ENCODE measurements at places on chromosomes 2 and 18.
A peak's percentile ranks its signal among the peaks of the same experiment; 100 is the strongest.

- peak; percentile 86 for DNase-seq
Observed at GRCh38 chr2:14635391-14635871, 2.9 kb downstream of the LRATD1 start.

DNA sequence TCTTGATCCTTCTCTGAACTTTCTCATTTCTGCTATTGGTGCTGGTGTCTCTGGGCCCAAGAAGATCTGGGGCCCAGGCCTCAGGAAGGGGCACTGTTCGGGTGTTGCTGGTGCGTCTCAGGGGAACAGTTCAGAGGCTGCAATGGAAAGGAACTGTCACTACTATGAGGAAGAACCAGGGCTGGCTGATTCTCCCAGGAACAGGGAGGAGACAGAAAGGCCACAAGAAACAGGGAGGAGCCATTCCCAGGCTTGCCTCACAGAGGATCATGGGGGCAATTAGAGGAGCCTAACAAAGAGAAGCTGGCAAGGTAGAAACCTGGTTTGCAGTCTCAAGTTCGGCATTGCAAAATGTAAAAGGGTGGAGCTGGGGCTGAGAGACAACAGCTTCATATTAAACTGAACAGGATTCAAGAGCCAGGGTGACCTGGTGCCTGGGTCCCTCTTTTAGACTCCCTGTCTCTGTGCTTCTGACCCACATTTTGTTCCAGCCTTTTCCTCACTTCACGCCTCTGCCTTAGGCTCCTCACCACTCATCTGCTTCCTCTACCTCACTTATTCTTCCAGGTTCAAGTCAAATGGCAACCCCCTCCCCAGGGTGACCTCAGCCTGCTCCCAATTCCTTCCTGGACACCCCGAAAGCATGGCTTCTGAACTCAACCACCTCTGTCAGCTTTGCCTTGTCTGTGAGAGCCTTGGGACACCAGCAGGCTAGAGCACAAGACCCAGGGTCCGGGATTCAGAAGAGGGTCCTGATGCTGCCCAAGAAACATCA, 58.4 kb downstream of the GYPC start:
- no peak for DNase-seq

- peak; percentile 52 for DNase-seq
Observed at GRCh38 chr18:33123862-33124518, 316.5 kb downstream of the CCDC178 start.

DNA sequence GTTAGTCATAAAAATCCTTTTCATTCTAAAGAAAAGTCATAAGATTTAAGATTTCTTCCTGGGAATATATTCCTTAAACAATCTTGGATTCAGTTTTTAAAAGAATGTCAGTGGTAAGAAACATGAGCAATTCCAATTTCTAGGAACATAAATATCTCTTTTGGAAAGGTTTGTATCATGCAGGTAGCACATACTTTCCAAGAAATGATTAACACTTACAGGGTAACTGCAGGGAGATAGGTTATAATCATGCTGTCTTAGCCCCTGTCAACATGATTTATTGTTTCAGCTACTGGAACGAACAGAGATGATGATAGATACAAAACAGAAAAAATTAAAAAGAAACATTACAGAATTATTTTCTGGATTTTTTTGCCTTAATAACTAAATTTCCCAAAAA, 1537.7 kb downstream of the LRP1B start:
- no peak for DNase-seq

GRCh38 chr2:176415174-176415895, 146.1 kb downstream of the MTX2 start:
- DNase-seq = no peak

DNA sequence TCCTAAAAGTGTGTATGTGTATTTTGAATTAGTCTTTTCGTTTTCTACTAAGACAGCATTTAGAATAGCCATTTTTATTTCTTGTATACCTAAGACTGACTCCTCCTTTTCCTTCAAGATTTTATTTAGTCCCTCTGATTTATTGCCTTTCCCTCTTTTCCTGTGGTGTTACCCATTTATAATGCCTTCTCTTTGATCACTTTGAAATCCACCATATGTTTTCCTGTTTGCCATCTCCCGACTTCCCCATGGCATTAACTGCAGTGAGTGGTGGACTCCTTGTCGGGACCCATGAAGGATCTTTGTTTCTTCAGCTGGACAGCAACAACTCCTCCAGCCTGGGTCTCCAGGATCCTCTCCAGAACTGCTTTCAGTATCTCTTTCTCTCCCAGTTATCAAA, 160.7 kb downstream of the CSRNP3 start:
- no peak for DNase-seq

DNA sequence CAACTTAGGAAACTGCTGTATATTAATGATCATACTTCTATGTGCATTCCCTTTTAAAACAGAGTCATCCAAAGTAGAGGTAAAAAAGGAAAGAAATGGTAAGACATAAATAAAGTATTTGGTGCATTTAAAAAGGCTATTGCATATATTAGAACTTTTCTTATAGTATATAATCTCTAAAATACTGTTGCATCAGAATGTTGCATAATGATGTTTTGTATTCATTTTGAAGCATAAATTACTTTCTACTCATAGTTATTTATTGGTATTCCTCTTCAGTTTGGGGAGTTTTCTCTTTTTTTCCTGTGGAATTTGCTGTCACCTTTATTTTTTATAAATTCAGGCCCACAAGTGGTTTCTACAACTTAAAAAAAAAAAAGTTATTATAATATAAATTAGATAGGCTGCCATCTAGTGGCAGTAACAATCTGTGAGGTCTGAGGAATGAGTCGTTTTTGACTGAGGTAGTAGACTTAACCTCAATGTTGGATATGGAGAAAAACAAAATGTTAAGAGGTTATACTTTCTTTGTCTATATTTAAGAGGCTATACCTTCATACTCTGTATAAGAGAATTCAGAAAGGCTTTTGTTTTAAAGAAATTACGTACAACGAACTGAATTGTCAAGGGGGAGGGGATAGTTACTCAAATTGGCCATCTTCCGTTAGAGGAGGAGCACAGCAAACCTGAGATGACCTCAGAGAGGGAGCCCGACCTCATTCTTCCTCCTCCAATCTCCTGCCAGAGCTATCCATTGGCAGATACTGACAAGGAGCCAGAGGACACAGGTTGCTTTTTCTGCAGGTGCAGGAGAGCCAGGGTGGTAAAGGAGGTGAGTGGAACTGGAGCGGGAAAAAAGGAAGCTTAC, 23.8 kb downstream of the ANKAR start:
- DNase-seq = no peak

GRCh38 chr2:241288324-241288888, 27.1 kb downstream of the HDLBP start:
- no peak for DNase-seq

- no peak for DNase-seq
Observed at GRCh38 chr2:30930716-30931115, 123.5 kb upstream of the CAPN13 start.

GRCh38 chr2:20755132-20755800, 67.6 kb downstream of the LDAH start:
- no peak for DNase-seq

DNA sequence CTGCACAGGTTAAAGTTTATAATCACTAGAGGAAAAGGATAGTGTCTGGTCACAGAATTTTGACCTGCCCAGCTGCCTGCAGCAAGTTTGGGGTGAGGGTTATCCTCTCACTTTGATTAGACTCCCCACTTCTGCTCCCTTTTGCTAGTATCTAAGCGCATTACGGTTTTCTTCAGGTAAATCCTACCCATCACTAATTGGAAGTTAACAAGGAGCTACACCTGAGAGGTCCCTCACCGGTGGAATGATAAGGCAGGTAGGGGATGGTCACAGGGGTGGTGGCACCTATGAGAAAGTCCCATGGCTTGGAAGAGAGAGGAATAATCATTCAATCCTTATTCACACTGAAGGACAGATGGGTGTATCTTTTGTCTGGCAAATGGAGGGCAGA, 7.6 kb downstream of the BCL2 start:
- no peak for DNase-seq

- DNase-seq = no peak
Observed at GRCh38 chr2:62641410-62641843, 64.1 kb upstream of the EHBP1 start.

DNA sequence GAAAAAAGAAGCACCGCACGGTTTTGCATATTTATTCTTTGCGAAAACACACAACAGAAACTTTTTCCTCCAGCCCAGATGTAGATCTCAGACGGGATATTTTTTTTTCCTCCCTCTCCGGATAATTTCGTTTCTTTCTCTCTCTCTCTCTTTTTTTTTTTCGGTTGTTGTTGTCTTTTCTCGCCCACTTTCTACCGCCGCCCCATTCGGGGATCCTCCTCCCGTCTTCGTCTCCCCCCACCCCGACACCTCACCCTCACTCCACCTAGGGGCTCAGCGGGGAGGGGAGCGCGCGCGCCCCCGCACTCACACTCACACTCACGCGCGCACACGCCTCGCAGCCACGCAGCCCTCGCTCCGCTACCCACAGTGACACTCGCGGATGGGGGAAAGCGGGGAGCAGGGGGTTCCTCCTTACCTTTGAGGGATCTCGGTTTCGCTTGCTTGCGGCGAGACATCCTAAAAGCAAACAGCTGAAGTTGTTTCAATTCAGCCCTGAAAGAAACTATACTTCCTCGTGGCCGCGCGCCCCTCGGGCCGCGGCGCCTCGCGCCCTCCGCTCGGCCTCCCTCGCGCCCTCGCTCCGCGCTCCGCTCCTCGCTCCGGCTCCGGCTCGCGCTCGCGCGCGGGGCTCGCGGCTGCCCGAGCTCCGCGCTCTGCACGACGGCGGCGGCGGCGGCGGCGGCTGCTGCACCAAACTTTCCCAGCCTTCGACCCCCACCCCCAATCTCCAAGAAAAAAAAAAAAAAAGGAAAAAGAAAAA, 1.3 kb downstream of the ZNF521 start:
- no peak for DNase-seq

- no peak for DNase-seq
Observed at GRCh38 chr2:57407772-57408201, 638.8 kb upstream of the VRK2 start.

DNA sequence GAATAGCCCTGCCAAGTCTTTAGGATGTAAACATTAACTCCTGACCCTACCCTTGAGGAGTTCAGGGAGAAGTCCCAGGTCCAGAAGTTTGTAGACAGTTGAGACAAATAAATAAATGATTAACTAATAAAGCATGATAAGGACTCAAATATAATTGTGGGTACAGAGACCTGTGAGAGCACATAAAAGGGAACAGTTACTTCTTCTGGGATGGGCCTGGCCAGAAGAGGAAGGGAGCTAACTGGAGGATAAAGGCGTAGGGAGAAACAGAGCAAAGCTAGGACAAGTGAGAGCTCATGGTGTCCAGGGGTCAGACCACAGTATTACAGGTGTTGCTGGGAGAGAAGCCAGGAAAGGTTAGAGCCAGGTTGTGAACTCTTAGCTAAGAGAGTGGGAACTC, 3.0 kb downstream of the LCLAT1 start:
- DNase-seq = no peak

DNA sequence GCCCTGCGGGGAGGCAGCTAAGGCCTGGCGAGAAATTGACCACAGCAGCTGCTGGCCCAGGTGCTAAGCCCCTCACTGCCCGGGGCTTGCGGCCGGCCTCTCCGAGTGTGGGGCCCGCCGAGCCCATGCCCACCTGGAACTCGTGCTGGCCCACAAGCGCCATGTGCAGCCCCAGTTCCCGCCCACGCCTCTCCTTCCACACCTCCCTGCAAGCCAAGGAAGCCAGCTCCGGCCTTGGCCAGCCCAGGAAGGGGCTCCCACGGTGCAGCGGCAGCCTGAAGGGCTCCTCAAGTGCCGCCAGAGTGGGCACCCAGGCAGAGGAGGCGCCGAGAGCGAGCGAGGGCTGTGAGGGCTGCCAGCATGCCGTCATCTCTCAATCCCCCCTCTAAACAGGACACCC, 304.6 kb upstream of the FAM98A start:
- no peak for DNase-seq

GRCh38 chr2:202909394-202910192, 1.9 kb downstream of the WDR12 start:
- DNase-seq = no peak

DNA sequence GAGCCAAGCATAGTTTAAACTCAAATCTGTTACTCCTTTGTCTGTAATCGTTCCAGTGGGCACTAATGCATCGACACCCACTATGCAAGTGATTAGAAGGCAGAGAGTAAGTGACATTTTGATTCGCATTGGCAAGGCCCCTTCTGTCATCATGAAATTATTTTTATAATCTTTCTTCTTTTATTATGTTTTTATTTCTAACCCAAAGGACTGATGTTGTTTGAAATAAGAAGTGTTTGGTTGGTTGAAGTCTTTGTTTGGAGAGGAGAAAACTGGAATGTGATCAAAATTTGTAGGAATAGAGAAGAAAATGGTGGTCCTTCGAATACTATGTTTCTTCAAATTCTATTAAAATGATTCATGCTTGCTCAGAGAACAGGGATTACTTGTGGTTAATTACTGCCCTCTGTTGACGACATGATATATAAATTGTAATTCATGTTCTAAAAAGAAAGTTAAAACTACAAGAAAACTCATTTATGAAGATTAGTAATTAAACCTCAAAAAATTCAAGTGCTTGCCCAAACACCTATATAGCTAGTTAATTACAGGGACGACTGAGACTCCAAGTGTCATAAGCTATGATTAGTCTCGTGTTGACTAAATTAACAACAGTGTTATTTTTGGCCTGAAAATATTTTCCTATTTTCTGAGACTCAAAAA, 26.4 kb upstream of the TFPI start:
- no peak for DNase-seq

DNA sequence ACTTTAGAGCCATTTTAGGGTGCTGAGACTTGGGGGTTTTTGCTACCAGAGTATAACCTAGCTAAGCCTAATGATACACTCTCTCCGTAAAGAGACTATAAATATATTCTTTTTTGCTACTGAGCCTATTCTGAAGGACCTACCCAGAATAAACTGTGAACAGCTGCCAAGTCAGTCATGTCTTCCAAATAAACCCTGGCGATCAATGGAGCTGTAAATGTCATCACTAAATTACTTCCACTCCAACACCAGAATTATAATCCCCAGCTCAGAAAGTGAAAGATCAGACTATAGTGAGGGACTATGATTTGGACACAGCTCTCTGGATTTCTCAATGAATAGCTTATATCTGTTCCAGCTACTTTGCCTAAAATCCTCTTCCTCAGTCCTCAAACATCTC, 178.9 kb downstream of the METTL4 start:
- no peak for DNase-seq

All from NCI-H187 treated with DMSO at 0.1 percent for 48 hours (cell line).